Forelimb muscle (tissue), 1 donor: ENCODE measurements at places on chromosomes 5 and 9. TPM values are rescaled to one million over a fixed set of nuclear protein-coding genes. Genes with fewer than 3 reads are reported as not detected.

DNA sequence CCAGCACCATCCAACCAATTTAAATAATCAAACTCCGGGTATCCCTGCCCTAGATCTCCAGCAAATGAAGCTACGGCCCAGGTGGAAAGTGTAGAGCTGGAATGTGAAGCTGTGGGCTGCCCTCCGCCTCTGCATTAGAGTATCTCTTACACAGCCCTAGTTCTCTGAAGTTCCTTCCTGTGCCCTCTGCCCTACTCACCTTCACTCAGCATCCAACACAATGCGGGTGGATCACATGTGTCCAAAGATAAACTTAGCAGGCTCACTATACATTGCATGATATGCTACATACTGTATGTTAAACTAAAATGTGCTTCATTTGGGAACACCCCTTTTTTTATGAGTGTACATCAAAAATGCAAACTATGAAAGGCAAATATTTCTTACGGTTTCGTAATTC, 70.0 kb upstream of the RAD23B start:
- no peak for DNase-seq

DNA sequence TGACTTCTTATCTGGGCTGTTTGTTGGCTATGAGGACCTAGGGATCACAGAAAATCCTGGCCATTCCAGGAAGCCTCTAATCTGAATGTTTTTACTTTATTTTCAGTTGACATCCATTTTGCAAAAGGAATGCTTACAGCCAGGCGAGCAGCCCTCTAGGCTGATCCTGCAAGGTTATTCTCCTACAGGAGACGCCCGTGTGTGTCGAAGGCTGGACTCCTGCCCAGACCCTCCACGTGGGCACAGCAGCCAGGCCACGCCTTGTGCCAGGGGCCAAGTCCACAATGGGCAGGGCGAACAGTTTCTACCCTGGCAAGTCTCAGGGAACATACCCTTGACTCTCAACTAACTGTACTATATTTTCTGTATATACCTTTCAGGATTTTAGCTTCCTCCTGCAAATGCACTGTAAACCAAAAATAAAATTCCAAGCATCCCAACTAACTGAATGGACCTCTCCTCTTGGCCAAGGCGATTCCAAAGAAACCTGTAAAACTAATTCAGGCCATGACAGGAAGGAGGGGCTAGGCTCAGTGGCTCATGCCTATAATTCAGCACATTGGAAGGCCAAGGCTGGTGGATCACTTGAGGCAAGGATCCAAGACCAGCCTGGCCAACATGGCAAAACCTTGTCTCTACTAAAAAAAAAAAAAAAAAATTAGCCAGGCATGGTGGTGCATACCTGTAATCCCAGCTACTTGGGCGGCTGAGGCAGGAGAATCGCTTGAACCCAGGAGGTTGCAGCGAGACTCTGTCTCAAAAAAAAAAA, 5.7 kb downstream of the CMBL start:
- no peak for DNase-seq

GRCh38 chr9:35075358-35075757, 2.9 kb upstream of the VCP start:
- DNase-seq = no peak

Gene CCDC192
- polyA plus RNA-seq = 0.48 TPM

DNA sequence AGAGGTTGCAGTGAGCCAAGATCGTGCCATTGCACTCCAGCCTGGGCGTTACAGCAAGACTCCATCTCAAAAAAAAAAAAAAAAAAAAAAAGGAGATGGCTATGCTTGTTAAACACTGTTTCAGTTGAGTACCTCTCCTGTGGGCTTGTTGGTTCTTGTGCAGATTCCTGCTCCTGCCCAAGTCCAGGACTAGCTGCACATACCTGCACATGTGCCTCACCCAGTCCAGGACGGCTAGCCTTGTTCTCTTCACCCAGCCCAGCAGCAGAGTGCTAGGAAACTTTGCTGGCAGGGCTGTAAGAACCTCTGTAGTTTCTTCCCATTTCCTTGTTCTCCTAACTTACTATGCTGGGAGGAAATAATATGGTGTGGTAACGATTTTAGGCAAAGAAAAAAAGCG, 234.1 kb upstream of the DMRT1 start:
- no peak for DNase-seq
